ENCODE measurements at places on chromosomes 6 and 20.
A peak's percentile ranks its signal among the peaks of the same experiment; 100 is the strongest.

GRCh38 chr20:1381753-1382591, 10.9 kb downstream of the FKBP1A start:
- DNase-seq: peak; percentile 21

- DNase-seq: no peak
These were observed 68.6 kb downstream of the EPHA7 start for GRCh38 chr6:93350774-93351173.

- peak; percentile 51 for DNase-seq
These were observed 39.0 kb downstream of the JAG1 start for GRCh38 chr20:10634683-10635411.

DNA sequence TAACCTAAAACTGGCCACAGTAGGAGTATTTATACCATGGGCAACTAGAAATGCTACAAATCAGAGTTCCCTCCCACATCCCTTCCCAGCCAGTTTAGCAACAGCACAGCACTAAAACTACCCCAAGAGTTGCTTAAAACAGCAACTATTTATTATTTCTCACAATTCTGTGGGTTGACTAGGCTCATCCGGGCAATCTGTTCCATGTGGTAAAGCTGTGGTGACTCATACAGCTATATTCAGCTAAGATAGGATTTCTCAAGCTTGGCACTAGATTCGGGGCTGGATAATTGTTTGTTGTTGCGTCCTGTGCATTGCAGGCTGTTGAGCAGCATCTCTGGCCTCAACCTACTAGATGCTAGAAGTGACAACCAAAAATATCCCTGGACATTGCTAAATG, 8.6 kb upstream of the HECA start:
- peak; percentile 82 for DNase-seq

DNA sequence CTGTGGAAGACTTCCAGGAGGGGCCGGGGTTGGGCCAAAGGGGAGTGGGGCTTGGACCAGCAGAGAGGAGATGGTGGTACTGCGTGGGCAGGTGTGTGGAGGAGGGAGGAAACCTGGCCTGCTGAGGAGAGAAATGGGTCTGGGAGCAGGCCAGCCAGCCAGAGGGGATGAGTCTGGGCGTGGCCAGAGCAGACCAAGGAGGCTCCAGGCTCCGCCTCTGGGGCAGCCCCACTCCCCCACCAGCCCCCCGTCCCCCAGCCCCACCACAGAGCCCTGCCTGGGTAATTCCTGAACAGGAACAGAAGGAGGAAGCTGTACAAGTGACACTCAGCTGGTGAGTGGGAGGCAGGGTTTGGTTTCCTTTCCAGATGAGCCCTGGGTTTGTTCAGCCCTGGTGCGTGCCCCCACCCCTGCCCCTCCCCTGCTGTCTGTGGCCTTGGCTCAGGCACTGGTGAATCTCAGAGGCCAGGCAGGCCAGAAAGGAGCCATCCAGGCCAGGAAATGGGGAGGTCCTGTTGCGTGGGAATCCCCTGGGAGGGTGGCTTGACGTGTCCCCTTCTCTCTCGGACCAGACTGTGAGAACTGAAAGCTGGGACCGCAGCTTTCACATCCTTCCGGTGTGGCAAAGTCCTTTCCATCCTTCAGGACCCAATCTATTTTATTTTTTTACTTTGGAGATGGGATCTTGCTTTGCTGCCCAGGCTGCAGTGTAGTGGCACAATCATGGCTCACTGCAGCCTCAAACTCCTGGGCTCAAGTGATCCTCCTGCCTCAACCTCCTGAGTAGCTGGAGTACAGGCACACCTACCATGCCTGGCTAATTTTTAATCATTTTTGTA, 9.4 kb upstream of the SRC start:
- DNase-seq: peak; percentile 75

GRCh38 chr6:148407372-148407771, 64.7 kb downstream of the SASH1 start:
- DNase-seq: peak; percentile 82

GRCh38 chr6:135334169-135334568, 153.1 kb downstream of the MYB start:
- DNase-seq: no peak

DNA sequence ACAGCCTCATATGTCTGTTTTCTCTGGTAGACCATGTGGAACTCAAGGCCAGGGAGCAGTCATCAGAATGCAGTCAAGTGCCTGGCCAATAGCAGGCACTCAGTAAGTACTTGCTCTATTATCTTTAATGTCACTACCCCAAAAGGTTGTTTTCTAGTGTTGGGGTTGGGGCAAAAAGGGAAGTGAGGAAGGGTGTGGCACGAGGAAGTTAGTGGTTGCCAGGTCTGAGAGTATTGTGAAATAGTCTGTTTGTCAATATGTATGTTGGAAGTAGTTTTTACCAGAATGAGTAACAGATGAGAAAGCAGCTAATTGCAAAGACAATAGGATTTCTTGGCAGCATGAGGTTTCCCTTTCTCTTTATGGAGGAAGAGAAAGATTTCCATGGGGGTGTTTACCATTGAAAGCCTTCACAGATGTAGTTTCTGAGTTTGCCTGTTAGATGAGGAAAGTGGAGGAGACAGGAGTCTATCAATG, 59.5 kb upstream of the ARMH2 start:
- DNase-seq: peak; percentile 54

- DNase-seq: no peak
These were observed 4.9 kb upstream of the SCP2D1 start for GRCh38 chr20:18808712-18809111.

DNA sequence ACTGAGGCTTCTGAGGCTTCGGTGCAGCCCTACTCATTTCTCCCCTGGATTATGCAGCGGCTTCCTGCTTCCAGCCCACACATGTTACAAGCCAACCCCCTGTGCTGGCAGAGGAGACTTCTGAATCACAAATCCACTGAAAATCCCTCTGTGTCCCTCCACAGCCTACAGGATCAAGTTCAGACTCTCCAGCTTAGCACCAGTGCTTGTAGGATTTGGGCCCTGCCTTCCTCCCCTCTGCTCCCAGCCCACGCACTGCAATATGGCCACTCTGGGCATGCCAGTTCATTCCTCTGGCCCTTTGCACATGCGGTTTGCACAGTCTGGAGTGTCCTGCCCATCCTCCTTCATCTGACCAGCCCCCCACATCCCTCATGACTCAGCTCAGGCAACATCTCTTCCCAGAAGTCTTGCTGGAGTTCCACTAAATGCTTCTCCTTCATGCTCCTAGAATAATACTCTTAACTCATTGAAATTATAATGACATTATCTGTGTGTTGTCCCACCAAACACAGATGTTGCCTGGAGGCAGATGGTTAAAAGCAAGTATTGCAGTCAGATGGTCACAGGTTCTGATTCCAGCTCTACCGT, 15.9 kb upstream of the MDGA1 start:
- peak; percentile 83 for DNase-seq

DNA sequence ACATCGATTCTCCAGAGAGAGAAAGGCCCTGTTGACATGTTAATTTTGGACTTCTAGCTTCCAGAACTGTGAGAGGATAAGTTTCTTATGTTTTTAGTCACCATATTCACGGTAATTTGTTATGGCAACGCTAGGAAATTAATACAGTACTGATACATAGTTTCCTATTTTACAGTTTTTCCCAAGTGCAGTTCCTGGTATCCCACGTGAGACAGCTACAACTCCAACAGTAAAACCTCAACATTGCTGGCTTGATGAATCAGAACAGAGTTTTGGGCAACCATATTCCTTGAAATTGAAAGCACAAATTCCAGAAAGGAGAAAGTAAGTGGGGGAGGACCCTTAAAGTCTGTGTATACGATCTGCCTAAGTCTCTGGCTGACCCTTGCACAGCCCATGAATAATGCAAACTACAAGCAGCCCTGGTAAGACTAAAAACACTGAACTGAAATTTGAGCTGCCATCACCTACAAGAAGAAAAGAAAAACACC, 505.1 kb upstream of the NRSN1 start:
- no peak for DNase-seq

DNA sequence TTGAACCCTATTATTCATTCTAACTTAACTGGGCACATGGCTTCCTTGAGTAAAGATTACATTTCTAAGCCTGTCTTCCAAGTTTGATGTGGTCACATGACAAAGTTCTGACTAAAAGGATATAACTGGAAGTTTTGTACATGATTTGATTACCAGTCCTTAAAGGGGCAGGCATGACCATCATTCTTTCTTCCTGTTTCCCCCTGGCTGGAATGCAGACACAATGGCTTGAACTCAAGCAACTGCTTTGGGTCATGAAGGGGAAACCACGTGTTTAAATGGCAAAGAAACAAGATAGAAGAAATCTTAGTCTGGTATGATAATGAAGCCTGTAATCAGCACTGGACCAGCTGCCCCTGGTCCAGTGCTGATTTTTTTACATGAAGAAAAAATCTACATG, 15.6 kb upstream of the SHLD1 start:
- no peak for DNase-seq

- DNase-seq: no peak
These were observed 79.9 kb downstream of the TOX2 start for GRCh38 chr20:43994486-43995100.

GRCh38 chr6:70385901-70386300, 27.4 kb upstream of the FAM135A start:
- no peak for DNase-seq

DNA sequence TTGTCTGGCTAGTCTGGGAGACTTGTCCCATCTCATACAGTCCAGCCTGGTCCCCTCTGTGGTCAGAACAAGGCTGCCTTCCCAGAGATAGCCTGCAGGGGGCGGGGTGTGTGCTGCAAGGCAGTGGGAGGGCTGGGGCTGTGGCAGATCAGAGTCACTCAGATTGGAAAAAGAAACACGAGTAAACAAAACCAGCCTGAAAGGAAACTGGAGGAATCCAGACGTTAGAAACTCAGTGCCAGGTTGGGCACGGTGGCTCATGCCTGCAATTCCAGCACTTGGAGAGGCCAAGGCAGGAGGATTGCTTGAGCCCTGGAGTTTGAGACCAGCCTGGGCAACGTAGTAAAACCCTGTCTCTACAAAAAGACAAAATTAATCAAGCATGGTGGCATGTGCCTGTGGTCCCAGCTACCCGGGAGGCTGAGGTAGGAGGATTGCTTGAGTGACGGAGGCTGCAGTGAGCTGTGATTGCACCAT, 20.2 kb downstream of the LEMD2 start:
- DNase-seq: peak; percentile 90

DNA sequence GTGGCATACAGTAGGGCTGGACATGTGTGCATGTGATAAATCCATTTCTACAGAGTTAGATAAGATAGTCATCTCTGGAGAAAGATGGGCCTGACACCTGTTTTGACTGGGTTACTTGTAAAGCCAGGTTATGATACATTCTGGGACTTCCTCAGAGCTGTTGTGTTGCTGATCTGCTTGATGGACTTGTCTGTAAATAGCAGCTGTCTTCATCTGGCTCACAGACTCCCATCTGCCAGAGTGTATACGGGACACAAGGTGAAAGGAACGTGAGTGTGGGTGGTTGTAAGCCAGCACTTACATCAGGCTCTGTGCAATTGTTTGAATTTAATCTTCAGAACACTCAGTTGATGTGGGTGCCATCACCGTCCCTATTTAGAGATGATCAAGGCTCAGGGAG, 49.8 kb downstream of the ZDHHC14 start:
- DNase-seq: no peak

GRCh38 chr6:137019476-137020272, 25.1 kb downstream of the IL20RA start:
- no peak for DNase-seq

- peak; percentile 93 for DNase-seq
These were observed 68.2 kb downstream of the RAB44 start for GRCh38 chr6:36765594-36766398.

- DNase-seq: no peak
These were observed 24.3 kb upstream of the HLA-DRB5 start for GRCh38 chr6:32554116-32554965.
